IPS DF 19.7 (cell line): ENCODE measurements at places on chromosomes 1 and 21.

- no peak for DNase-seq
Observed at GRCh38 chr1:177286396-177286795, 115.6 kb downstream of the BRINP2 start.

DNA sequence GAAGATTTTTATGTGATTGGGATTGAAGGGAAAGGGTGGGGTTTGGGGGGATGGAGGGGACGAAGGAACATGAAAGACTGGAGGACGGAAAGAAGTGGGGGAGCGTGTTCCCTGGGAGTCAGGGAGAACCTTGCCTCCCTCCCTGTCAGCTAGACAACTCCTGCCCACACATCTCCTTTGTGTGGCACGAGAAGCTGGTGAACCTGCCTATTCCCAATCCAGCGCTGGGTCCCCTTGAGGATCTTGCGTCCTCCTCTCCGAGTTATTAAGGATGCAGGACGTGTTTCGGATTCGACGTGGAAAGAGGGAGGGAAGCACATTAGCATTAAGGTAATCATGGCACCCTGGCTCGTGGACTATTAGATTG is 1.4 kb downstream of the LRRC7 start:
- DNase-seq = no peak

GRCh38 chr1:7991504-7992440 is 30.3 kb downstream of the PARK7 start:
- peak; percentile 93 for DNase-seq

GRCh38 chr1:97660431-97661105 is 260.3 kb downstream of the DPYD start:
- DNase-seq = no peak

GRCh38 chr1:27603309-27603680 is 649 bp downstream of the AHDC1 start:
- DNase-seq = no peak

DNA sequence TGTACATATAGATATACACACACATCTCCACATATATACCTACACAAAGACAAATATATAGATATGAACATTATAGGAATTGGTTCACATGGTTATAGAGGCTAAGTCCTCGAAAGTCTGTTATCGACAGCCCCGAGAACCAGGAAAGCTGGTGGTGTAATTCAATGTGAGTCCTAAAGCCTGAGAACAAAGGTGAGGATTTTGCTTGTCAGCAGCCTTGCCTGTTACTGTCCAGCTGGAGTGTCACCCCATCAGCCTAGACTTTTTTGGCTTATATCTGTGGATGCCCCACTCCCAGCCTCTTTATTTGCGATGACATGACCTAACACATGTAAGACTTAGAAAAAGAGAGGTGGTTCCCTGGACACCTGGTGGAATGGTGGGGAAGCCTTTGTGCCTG is 97.0 kb downstream of the GIPC2 start:
- no peak for DNase-seq
